ENCODE measurements at places on chromosomes 4 and X.

- H3K27ac ChIP-seq: no peak overlapping the region
- H3K4me3 ChIP-seq: no peak overlapping the region
- H3K36me3 ChIP-seq: peaks cover 5% of the 10 kb centered on the region
- H3K27me3 ChIP-seq: no peaks in the 10 kb centered on the region
- H3K4me1 ChIP-seq: peaks cover 21% of the 10 kb centered on the region
- no peak for DNase-seq
These were observed 7.5 kb downstream of the CHM start for GRCh38 chrX:86039625-86040568.

GRCh38 chrX:31604629-31605221, 532.9 kb upstream of the FTHL17 start:
- H3K27me3 ChIP-seq: no peaks in the 10 kb centered on the region
- H3K27ac ChIP-seq: no peak overlapping the region
- no peak overlapping the region for H3K4me3 ChIP-seq
- DNase-seq: no peak

DNA sequence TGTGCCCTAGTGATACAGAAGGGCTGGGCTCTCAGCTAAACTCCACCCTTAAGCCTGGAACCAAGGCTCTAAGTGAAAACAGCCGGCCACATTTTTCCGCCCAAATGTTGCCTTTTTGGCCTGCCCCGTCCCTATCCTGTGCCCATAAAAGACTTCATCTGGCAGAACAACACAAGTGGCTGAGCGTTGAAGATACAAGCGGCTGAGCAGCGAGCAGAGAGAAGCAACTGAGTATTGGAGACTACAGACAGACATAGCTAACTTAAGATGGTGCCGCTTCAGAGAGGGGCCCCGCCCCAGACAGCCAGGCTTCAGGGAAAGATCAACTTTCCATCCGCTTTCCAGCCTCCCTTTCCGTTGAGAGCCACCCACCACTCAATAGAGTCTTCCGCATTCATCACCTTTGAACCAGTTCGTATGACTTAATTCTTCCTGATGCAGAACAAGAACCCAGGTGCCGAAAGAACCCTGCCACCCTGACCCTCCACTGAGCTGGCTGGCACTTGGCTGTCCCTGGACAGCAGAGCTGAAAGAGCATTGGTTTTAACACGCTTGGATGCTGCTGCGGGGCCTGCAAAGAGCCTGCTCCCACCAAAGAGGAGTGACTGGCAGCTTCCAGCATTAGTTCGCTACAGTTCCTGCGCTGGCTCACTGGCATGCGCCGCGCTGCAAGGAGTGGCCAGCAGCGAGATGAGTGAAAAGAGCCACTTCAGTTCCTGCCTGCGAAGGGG, 853.2 kb upstream of the INTU start:
- H3K4me1 ChIP-seq: peaks cover 49% of the 10 kb centered on the region
- peak overlapping the region; percentile 54 for H3K27ac ChIP-seq
- DNase-seq: no peak
- H3K36me3 ChIP-seq: no peaks in the 10 kb centered on the region
- H3K27me3 ChIP-seq: no peaks in the 10 kb centered on the region
- H3K4me3 ChIP-seq: no peak overlapping the region

DNA sequence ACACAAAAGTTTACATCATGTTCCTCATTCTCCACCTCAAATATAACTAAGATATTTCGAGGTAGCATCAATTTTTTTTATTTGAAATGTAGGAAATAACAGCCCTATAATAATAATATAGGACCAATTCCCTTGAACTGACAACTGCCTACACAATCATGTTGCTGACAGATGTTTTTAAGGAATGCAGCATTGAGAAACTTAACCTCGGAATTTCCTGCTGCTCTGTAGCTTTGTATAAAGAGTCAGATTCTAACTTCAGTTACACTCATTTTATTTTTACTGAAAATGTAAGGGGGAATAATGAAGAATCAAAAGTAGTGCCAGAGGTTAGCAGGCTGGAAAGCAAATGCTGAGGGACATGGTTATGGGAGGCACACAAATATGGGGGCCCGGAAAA, 235.8 kb downstream of the RBMX2 start:
- DNase-seq: no peak
- H3K27me3 ChIP-seq: no peaks in the 10 kb centered on the region
- H3K27ac ChIP-seq: 0 out of 2 replicates have a peak overlapping the region, but pooled peaks have one; percentile 10
- H3K4me1 ChIP-seq: peaks cover 12% of the 10 kb centered on the region

Data from HFFc6 (cell line).